ENCODE measurements at places on chromosomes 1 and 21. TPM values are rescaled to one million over a fixed set of nuclear protein-coding genes. Genes with fewer than 3 reads are reported as not detected.

FAM72A gene
- not detected for total RNA-seq

CTSK gene
- total RNA-seq = 49.8 TPM

A3GALT2 gene
- total RNA-seq = not detected

CFAP74 gene
- not detected for total RNA-seq

C1QB gene
- total RNA-seq = 66.1 TPM

BNIPL gene
- total RNA-seq = 1.3 TPM

KRTAP10-12 gene
- total RNA-seq = not detected

KCNE2 gene
- 38.8 TPM for total RNA-seq

TXLNA gene
- total RNA-seq = 27.7 TPM

NASP gene
- 51.8 TPM for total RNA-seq

MANEAL gene
- total RNA-seq = 2.0 TPM

S100B gene
- total RNA-seq = 18.4 TPM

LEFTY2 gene
- not detected for total RNA-seq

ARHGAP30 gene
- 2.6 TPM for total RNA-seq

OR2T11 gene
- not detected for total RNA-seq

RAB42 gene
- total RNA-seq = 5.5 TPM

TCHH gene
- not detected for total RNA-seq

AMIGO1 gene
- 3.5 TPM for total RNA-seq

GBP4 gene
- total RNA-seq = 10.5 TPM

DYRK3 gene
- 2.9 TPM for total RNA-seq

FAM3B gene
- 95.3 TPM for total RNA-seq

PIGK gene
- 5.4 TPM for total RNA-seq

OR2L13 gene
- total RNA-seq = not detected

RNF207 gene
- total RNA-seq = 26.1 TPM

S100A3 gene
- total RNA-seq = not detected

GSTM1 gene
- total RNA-seq = 2.6 TPM

Measured in stomach (tissue), 19 donors.